ENCODE measurements at places on chromosomes 11 and 22.
A peak's percentile ranks its signal among the peaks of the same experiment; 100 is the strongest.

DNA sequence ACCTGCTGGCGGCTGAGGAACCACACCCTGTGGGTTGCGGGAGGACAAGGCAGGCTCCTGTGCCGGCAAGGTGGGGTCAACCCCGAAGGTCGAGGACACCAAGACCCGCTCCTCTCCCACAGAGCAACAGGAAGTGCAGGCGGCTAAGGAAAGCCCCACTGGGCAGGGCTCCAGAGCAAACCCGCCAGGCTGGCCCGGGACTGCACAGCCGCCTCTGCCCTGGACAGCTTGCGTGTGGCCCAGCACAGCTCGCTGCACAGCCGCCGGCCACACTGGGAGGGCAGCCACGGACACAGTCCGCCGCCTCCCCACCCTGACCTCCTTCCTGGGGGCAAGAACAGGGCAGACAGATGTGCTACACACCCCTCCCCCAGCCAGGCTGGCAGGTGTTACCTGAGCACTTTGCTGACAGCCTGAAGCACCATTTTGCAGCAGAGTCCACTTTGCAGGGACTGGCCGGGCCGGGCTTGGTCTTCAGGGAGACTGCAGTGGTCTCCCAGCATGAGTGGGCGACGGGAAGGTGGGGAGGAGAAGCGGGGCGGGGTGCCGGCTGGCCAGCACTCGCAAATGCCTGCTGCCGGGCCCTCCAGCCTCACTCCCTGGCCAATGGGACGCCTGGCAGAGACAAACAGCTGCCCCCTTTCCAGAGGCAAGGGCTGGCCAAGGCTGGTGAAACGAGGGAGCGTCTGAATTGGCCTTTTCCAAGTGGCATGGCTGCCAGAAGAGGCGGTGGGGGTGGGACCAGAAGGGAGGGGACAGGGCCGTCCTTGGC is at the start of gene MOB2:
Gene MOB2 (minus strand): TSS at position 726 of the 772 bp plus-strand sequence. CDS start 223 bp downstream, at position 503.
- DNase-seq, result no peak

DNA sequence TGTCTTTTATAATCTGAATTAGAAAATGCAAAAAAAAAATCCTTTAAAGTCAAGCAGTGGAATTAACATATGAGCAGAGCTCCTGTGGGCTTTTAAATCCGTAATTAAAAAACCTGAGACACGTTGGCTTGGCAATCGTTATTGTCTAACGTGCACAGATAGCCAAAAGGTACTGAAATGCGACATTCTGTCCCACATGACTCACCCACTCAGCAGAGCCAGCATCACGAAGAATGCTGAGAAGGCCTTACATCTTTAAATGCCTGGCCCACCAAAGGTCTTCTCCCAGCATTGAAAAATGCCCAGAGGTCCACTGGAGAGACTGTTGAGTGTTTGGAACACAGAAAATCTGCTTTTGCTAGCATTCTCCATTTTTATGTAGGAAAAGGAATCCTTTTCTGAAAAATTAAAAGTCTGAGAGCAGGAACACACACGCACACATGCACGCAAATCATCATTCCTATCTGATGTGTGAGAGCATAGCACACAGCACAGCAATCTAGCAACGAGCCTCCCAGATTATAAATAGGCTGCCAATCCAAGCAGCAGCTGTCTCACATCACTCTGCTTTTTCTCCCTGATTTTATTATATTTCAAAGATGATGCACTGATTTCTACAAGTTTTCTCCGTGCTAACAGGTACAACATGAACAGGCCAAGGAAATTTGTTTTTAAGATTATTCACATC is 94.5 kb downstream of the PHF21A start:
- no peak for DNase-seq

GRCh38 chr11:128551058-128551457 is 36.3 kb downstream of the ETS1 start:
- DNase-seq, result no peak

DNA sequence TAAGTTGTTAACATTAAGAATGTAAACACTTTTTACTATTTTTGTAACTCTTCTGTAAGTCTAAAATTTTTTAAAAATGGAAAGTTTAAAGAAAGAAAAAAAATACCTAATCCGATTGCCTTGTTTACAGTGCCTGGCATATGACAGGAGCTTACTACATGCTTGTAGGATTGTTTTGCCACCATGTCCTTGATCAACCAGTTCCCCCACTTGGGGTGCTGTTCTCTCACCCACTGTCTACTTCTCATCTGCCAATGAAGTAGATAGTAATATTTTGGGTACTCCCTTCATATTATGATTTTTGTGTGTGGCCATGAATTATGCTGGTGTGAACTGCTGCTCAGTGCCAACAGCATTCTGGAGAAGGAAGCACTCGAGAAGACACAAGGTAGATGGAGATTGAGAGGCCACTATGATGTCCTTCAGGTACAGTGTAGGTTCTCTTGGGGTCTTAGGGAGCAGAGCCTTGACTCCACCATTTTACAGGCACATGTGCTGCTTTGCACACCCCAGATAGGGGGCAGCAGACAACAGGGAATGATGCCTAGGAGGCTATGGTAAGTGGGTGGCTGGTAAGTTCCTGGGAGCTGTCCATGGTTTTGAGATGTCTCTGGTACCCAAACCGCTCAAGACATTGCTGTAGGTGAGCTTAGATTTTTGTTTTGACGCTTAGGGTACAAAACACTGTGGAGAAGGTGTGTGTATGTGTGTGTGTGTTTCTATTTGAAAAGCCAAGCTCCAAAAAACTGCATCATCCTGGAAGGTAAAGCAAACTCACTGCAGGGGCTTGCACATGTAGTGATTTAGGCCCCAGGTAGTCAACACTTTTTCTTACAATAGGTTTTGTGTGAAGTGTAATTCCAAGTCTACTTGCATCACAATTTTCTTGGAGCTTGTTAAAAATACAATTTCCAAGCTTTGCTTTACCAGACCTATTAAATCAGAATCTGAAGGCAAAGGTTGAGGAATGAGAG is 494.5 kb upstream of the LARGE1 start:
- peak; percentile 78 for DNase-seq

DNA sequence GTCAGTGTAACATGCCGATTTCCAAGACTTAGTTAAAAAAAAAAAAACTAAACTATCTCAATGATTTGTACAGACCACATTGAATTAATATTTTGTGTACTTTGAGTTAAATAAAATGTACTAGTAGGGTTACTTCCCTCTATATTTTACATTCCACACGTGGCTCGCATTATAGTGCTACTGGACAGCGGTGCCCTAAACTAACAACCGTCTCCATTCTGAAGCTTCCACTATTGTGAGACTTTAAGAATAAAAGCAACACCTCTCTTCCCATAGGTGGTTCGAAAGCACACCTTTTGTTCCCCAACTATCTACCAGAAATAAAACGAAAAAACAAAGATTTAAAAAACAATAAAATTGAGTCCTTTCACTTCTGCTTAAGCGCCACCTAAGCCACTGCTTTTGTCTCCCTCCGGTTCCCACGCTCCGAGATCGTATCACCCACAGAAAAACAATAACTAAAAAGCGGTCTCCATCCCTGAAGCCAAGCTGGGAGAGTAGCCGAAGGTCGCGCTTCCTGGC is 380 bp upstream of the TTC17 start:
- DNase-seq, result no peak

All from ecto neural progenitor cell (in vitro differentiated cells).